Liver (tissue), 10 donors: ENCODE measurements at places on chromosomes 5 and 9.

GRCh38 chr9:123291736-123292135, 23.4 kb upstream of the STRBP start:
- DNase-seq, result no peak

DNA sequence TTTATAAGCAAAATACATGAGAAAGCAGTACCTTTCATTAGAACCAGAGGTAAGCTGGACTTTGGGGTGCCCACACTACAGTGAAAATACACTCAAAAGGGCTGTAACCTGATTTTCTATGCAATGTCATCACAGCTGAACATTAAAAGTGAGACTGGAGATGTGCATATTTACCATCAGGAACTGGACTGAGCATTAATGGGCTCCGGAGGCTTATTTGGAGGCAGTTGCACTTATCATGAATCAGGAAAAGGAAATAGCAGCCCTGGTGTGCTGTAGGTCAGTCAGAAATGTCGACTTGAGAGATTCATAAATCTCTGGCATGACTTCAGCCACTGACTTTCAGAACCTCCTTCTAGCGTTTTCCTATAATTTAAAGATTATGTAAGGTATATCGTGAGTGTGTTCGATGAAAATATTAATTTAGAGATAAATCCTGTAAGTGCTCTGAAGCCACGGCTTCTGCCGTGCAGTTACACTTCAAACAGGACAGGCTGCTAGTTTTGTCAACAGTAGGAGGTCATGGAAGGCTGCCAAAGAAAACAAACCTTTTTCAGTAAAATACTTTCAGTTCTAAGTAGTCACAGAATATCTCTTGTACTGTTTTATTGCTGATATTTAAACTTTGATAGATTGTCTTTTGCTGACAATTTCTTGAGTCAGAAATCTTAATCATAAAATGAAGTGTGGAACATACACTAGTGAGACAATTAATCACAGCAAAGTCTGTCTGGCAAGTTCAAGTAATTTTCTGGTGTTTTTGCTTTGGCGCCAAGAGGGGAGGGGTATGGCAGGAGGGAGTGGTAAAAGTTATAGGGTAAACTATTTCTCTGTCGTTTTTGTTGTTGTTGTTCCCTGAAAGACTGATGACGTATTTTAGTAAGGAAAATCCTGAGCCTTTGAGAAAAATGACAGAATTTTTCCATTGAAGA, 939.7 kb downstream of the NR2F1-AS1 start:
- no peak for DNase-seq

GRCh38 chr5:113321276-113321675, 113.5 kb downstream of the TSSK1B start:
- DNase-seq, result no peak

GRCh38 chr9:7121664-7122063, 363.9 kb downstream of the KDM4C start:
- DNase-seq, result no peak

DNA sequence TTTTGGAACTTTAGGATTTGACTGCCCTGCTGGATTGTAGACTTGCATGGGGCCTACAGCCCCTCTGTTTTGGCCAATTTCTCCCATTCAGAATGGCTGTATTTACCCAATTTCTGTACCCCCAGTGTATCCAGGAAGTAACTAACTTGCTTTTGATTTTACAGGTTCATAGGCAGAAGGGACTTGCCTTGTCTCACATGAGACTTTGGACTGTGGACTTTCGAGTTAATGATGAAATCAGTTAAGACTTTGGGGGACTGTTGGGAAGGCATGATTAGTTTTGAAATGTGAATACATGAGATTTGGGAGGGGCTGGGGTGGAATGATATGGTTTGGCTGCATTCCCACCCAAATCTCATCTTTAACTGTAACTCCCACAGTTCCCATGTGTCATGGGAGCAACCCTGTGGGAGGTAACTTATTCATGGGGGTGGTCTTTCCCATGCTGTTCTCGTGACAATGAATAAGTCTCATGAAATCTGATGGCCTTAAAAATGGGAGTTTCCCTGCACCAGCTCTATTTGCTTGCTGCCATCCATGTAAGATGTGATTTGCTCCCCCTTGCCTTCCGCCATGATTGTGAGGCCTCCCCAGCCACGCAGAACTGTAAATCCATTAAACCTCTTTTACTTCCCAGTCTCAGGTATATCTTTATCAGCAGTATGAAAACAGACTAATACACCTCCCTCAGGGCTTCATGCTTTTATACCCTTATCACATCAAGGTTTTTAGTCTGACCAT, 206.6 kb downstream of the DENND1A start:
- no peak for DNase-seq

DNA sequence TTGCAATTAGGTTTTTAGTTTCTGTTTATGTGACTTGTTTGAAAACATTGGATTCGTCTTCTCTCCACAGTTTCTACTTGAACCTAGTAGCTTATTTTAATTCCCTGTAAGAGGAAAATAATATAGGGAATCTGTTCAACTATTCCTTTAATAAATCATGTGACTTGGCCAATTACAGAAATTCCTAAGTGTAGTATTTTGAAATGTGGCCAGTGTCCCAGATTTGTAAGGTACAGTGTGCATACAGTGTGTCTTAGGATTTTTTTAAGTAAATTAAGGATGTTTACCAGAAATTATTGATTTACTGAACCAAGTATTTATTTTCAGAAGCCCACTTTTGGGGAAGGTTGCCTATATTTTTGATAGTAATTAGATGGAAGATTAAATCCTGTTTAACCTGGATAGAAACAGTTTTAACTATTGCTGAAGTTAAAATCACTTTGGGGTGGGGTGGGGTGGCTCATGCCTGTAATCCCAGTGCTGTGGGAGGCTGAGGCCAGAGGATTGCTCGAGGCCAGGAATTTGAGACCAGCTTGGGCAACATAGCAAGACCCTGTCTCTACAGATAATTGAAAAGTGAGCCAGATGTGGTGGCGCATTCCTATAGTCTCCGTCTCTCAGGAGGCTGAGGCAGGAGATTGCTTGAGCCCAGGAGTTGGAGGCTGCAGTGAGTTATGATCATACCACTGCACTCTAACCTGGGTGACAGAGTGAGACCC, 36.9 kb downstream of the G3BP1 start:
- no peak for DNase-seq

- DNase-seq, result no peak
Measured at GRCh38 chr9:16505199-16505598, 365.3 kb downstream of the BNC2 start.

GRCh38 chr9:96587338-96588315, 32.0 kb downstream of the CDC14B start:
- no peak for DNase-seq

DNA sequence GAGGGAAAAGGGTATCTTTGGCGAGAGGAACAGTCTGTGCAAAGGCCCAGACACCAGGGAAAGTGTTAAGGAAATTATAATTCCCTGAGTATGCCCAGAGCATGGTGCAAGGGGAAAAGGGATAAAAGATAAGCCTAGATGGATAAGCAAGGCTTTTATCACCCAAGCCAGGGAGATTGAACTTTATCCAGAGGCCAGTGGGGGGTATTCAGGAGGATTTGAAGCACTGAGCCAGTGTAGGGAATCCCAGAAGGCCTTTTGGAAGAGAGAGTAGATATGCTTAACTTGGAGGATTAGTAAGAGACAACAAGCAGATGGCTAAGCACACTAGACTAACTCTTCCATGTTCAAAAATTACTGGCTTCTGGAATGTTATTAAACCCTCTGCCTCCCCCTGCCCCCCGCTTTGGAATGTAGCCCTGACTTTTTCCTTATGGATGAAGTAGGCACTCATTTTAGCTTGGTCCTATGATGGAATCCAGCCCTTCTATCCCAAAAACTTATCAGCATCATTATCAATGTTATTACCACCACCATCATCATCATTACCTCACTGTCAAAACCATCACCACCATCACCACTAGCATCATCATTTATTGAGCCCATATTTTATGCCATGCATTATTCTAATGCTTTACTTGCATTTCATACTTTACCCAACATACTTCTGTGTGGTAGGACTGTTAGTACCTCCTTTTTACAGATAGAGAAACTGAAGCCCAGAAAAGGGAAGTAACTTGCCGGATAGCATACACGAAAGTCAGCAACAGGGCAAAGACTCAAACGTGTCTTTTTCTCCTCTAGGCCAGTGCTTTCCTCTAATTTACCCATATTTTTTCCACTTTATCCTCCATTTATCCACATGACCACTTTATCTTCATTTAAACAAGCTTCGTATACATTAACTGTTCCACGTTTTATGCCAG, 237.0 kb downstream of the PAPPA start:
- DNase-seq, result no peak

GRCh38 chr5:32522429-32523143, 62.8 kb upstream of the SUB1 start:
- no peak for DNase-seq

GRCh38 chr5:132419502-132420468, 50.3 kb downstream of the SLC22A5 start:
- peak; percentile 81 for DNase-seq

- DNase-seq, result no peak
Measured at GRCh38 chr9:129612815-129613519, 7.9 kb downstream of the C9orf50 start.

DNA sequence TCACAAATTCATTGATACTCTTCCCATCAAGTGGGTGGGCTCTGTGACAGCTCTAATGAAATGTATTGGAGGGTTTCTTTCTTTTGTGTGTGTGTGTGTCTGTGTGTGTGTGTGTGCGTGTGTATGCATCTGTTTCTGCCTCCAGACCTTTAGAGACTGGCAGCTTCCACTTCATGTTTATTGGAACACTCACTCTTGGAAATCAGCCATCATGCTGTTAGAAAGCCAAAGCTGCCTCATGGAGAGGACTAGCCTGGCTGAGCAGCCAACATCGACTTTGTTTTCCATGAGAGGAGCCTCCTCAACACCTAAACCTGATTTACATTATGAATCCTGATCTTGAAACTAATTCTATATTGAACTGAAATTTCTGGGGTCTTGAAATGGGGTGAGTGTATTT, 128.5 kb upstream of the FAM174A start:
- DNase-seq, result no peak

GRCh38 chr5:149801307-149801990, 71.3 kb downstream of the PPARGC1B start:
- DNase-seq, result no peak

GRCh38 chr5:172559004-172559932, 81.8 kb upstream of the NEURL1B start:
- DNase-seq, result no peak

- DNase-seq, result no peak
Measured at GRCh38 chr5:115484368-115484767, 60.2 kb downstream of the FEM1C start.

GRCh38 chr5:2109566-2109965, 226.8 kb upstream of the IRX4 start:
- DNase-seq, result no peak

GRCh38 chr9:20022410-20022809, 233.6 kb upstream of the SLC24A2 start:
- DNase-seq, result no peak

- no peak for DNase-seq
Measured at GRCh38 chr9:89037346-89037745, 46.1 kb downstream of the S1PR3 start.

- DNase-seq, result no peak
Measured at GRCh38 chr9:38107811-38108304, 38.8 kb upstream of the SHB start.

DNA sequence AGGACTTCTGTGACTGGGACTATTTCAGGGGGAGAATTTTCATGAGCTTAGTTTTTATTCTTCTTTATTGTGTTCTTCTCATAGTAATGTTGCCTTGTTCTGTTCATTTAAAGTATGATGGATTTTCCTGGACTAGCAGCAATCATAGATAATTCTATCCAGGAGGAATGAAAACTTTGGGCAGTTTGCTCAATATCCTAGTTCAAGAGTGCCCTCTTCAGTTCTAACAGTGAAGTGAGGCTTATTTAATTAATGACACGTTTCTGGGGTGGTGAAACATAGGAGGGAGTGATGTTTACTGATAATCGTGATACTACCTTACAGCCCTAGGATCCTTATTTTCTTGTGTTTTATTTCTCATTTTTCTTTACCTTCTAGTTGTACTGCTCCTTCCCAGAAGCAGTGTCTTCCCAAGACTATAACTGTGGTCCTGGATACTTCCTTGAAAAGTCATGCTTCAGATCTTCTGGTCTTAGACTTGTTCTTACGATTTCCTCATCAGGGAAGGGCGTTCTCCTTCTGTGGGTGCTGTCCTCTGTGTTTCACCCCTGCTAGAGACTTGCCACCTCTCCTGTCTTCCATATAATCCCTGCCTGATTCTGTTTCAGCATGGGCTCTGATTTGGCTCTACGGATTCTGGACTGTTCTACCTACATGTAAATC, 57.4 kb downstream of the CFAP95 start:
- no peak for DNase-seq

- DNase-seq, result no peak
Measured at GRCh38 chr5:164255598-164256213, 750.3 kb downstream of the MAT2B start.

DNA sequence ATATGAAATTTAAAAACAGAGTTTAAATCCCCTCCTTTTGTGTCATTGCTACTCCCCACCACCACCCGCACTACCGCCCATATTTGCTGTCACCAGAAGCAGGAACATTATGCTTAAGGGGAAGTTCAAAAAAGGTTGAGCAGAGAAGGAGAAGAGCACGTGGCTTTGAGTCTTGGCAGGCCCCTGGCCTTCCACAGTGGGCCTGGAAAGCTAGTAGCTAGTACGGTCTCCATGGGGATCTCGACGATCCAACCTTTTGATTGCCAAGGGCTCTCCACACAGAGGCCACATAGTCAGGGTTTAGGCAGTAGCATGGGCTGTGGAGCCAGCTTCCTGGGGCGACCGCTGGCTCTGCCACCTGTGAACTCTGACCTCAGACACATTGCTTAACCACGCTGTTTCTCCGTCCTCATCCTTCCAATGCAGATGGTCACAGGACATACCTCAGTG, 90.1 kb downstream of the GOLPH3 start:
- no peak for DNase-seq

- no peak for DNase-seq
Measured at GRCh38 chr5:31993165-31993961, 180.8 kb downstream of the GOLPH3 start.

GRCh38 chr9:107588393-107588792, 98.8 kb upstream of the KLF4 start:
- no peak for DNase-seq

GRCh38 chr5:18686253-18686652, 1052.0 kb downstream of the TAF11L14 start:
- no peak for DNase-seq

DNA sequence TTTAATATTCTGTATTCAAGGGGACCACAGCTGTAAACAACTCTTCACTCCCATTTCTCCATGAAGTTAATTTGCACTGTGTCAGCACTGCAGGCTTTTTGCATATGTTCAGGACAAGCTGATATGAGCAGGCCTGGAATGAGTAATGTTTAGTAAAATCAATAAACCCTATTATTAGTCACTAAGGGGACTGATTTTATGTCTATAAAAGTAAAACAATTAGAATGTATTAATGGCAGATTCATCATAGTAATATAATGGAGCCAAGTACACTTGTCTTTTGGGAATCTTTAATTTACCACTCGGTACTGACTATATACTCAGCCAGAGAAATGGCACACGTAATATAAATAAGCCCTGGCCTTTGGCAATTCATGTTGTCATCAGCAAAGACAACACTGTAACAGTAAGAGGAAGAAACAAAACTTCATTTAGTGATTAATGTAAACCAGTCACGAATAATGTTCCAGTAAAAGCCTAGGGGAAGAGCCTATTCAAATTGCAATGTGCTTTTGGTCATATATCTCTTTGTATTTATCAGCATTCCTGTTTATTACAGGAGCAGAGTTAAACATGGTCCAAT, 111.6 kb downstream of the ZNF608 start:
- DNase-seq, result no peak
